ENCODE measurements at places on chromosomes 3 and 15. TPM values are rescaled to one million over a fixed set of nuclear protein-coding genes. Genes with fewer than 3 reads are reported as not detected.

DNA sequence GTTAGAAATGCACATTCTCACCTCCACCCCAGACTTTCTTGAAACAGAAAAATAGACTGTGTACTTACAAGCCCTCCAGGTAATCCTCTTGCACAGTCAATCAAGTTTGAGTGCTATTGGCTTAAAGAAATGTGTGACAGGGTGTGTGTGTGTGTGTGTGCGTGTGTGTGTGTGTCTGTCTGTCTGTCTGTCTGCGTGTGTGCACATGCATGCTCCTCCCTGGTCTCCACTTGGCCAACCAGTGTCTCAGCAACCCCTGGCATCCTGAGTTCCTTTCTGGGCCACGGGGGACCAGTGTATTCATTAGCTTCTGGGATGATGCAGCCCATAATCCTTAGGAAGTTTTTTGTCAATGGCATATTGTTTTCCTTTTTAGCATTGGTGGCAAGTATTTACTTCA lies 128.8 kb upstream of the IL12A start:
- DNase-seq = no peak

- DNase-seq = no peak
Measured at GRCh38 chr3:107956991-107957900, 133.6 kb downstream of the CD47 start.

DNA sequence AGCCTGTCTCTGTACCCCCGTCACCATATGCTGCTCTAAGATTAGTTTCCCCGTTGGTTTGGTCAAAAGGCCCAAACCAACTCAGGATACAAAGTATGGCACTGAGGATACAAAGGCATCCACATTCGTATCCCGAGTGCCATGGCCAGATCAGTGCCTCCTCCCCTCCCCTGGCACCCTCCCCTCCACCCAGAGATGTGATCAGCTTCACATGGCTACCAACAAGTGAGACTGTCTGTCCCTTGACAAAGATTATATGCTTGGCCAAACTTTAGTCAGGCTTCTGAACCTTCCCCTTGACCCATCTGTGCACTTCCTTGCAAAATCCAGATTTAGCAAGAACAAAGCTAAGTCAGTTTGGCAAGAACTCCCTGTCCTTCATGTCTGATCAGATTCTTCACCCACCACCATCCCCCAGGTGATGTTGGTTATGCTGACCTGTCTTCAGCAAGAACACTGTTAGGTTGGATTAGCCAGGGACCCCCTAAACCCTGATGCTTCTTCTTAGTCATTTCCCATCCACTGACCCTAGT lies 61.7 kb downstream of the KLF15 start:
- no peak for DNase-seq

- no peak for DNase-seq
Measured at GRCh38 chr15:93217343-93217742, 128.3 kb upstream of the RGMA start.

DNA sequence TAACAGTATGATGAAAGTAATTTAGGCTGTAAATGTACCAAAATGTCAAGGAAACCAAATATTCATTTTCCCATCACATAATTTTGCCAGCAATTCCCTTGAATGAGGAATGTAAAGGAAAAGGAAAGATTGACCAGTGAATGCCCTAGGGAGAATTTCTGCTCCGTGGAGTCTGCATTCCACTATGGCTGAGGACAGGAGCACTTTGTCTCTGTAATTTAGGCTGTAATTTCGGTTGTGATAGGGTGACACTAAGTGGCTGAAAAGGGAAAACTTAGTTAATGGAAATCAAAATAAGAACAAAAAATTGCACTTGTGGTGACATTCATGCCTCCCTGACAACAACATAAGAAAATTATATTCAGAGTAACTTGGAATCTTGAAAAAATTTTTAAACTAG lies 8.3 kb upstream of the TMEM207 start:
- DNase-seq = no peak

DNA sequence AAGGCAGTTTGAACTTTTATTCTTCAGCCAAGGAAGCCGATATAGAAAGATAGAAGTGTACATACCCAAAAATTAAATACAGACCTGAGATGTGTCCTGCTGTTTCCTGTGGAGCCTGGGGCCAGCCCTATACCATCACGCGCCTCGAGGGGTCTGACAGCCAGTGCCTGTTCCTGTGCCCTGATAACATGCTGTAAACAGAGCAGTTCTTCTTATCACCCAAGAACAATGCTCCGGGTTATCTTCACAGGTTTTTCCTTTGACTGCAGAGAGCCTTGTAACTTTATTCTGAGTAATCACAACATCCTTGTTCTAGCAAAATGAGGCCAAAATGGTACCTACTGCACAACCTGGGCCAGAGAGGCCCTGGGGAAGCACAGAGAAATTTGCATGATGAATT lies 289.7 kb upstream of the CHRM5 start:
- DNase-seq = no peak

Gene C3orf52
- total RNA-seq = 3.3 TPM

- DNase-seq = no peak
Measured at GRCh38 chr3:33644582-33644981, 73.5 kb downstream of the CLASP2 start.

DNA sequence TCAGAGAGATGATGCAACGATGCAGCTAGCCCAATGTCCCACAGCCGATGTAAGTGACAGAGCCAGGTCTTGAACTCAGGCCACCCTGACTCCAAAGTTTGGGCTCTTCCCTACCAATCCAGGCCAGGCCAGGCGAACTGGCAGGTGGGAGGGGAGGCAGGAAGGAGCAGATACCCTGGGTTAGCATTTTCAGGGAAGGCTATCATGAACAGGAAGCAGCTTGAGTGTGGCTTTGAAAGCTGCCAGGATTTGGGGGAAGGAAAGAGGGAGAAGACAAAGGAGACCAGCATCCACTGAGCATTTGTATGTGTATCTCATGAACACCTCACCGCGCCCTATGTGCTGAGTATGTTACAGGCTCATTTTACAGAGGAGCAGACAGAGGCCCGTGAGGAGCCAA lies 38.8 kb downstream of the LMCD1 start:
- DNase-seq = no peak

Gene MINAR1
- total RNA-seq = 0.31 TPM

DNA sequence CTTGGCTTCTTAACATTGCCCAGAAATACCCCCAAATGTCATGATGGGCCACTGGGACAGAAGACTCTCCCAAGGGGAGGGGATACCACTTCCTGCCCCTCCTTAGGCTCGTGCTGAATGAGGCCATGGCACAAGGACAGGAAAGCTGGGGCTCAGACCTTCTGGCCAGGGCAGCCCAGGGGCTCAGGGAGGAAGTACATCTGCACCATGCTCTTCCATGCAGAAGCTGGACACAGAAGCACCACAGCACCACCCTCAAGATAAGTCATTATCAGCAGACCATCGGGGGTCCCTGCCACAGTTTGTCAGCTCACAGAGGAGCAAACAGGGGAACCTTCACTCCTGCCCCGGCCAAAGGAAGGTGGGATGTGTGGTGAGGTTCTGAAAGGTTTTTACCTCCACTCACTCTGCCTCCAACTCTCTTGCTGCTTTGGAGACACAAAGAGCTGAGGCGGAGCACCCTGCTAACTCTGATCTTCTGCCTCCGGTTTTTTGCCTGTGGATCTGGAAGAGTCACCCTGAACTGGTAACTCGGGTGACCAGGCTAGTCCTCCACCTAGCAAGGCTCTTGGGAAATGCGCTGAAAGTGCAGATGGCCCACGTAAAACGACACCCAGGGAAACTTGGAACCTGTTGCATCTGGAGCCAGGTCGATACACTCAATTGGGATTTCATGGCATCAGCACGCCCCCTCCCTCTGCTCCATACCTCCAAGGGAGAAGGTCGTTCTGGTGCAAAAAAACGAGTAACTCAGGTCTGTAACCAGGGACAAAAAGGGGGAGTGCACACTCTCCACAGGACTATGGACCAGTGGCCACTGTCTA lies 8.3 kb downstream of the BMF start:
- DNase-seq = no peak

DNA sequence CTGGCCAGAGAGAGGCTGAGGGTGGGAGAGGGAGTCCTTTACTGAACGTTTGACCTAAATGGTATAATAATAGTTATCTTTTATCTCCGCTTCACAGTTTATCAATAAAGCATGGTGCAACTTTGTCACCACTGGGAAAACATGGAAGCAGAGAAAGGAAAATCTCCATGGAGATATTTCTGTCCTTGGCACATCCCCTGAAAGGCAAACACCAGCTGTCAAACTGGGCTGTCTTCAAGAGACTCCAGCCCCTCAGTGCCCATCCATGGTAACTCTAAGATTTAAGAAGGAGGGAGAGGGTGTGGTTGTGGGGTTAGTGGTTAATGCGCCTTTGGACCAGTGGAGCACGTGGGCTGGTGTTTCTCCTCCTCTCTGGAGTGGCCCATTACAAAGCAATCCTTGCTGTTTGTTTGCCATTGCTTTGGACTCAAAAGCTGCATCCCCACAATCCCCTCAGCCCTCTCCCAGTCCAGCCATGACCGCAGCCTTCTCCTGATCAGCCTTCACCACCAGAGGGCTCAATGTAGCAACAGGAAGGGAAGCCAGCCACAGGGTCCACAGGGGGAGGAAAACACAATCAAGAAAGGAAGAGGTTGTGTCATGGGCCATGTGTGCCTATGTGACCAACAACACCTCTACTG lies 38.2 kb upstream of the FAM174B start:
- no peak for DNase-seq

GRCh38 chr3:108329508-108329907 lies 33.2 kb downstream of the HHLA2 start:
- no peak for DNase-seq

DNA sequence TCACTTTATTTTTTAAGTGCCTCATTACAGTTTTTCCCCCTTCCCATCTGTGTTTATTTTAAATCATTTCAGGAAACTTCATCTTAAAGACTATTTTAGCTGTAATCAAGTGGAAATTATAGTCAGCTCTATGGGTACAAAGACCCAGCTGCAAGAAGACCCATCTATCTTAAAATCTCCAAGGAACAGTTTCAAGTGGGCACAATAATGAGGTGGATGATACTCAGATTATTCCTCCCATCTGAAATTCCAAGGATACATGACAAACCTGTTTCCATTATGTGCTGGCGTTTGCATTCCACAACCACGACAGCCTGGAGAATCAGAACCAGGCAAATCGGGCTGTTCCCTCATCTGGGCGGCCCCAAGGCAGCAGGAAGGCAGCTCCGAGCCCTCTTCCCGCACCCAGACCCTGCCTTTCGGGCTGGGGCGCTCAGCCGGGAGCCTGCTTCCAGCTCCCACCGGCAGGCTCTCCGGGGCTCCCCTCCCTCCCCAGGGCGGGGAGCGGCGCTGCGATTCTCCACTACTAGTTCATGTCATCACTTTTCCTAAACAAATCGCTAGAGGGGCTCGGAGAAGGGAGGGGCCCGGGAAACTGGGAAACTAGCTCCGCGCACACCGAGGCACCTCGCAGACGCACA lies at the start of gene MGLL:
TSS of gene MGLL (minus strand) at position 475 of the 641 bp plus-strand sequence. CDS start at position 278, 197 bp downstream.
- DNase-seq = no peak

DNA sequence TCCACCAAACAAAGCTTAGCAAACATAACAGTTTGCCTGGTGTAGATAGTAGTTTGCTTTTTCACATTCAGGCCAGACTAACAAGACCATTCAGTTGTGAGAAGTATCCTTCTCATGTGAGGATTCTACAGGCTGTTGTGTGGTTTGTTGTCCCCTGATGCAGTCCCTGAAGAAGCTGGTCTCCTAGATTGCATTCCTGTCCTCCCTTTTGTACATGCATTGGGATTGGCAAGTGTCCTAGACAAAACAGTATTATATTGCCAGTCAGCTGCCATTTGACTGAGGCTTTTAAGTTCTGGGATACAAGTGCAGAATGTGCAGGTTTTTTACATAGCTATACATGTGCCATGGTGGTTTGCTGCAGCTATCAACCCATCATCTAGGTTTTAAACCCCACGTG lies 362.0 kb upstream of the IL12A start:
- DNase-seq = no peak

Gene INSYN1
- total RNA-seq = not detected

Gene CSTA
- total RNA-seq = not detected

Gene WDR72
- total RNA-seq = not detected

- peak; percentile 55 for DNase-seq
Measured at GRCh38 chr3:48915296-48915695, 3.3 kb upstream of the ARIH2 start.

Gene MESP1
- total RNA-seq = 4.6 TPM

Gene RPUSD2
- total RNA-seq = 13.7 TPM

Gene SYNPR
- total RNA-seq = not detected

Gene GABRG3
- not detected for total RNA-seq

DNA sequence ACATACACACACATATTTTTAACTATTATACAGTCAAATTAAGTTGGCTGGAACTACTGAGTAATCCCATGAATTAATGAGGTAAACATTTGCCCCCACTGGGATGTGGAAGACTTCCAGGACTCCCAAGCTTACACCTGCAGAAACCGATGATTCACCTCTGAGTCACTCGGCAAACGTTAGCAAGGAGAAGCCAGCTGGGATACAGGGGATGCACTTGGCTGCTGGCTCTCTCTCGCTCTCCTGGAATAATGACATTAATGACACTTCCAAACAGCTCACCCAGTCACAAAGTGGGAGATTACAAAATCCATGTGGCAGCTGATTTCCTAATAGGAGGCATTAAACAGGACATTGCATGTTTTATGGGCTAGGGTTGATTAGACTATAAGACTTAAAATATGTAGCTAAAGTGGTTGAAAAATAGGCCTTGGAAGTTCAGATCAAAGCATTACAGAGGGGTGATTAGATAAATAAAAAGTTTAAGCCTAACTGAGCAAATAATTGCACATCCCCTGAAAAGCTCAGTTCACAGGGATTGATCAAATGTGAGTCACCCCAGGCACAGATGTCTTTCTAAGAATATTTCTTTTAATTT lies 500.9 kb downstream of the SOX2 start:
- DNase-seq = no peak

GRCh38 chr15:60074181-60074885 lies 70.2 kb downstream of the FOXB1 start:
- peak; percentile 11 for DNase-seq

- no peak for DNase-seq
Measured at GRCh38 chr15:65778269-65778668, 13.8 kb downstream of the DENND4A start.

DNA sequence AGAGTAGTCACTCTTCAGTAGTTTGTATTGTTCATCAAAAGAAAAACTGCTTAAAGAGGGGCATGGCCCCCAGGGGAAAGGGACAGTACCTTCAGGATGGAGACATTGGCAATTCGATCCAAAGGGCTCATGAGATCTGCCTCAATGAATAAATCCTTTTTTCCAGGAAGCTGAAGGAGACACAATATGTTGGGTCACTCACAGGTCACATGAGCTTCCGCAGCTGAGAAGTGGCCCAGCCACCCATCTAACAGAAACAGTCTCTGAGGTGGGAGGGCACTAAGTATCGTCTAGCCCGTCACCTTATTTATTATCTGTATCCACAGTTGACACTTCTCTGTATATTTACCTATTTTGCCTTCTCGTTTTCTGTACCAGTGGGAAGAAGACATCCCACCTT lies 4.7 kb downstream of the VPS33B start:
- DNase-seq = no peak

Gene FMN1
- 0.05 TPM for total RNA-seq

Gene CCR3
- total RNA-seq = not detected

DNA sequence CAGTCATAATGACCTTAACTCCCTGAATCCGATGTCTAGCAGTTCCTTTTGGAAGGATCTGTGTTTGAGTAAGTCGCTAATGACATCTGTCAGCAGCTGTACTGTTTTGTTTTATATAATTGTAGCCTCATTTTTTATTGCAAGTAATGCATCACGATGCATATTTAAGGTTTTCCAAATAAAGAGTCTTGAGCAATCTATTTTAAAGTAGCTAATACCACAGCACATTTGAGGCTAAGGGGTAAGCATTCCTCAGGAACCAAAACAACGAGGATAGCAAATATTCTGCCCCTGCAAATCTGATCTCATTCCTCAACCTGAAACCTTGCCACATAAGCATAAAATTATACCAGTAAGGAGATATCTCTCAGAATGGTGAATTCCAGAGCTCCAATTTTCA lies 98.7 kb downstream of the TBC1D5 start:
- no peak for DNase-seq

Gene TMOD2
- total RNA-seq = 7.9 TPM
